ENCODE measurements at places on chromosomes 7 and 10.

DNA sequence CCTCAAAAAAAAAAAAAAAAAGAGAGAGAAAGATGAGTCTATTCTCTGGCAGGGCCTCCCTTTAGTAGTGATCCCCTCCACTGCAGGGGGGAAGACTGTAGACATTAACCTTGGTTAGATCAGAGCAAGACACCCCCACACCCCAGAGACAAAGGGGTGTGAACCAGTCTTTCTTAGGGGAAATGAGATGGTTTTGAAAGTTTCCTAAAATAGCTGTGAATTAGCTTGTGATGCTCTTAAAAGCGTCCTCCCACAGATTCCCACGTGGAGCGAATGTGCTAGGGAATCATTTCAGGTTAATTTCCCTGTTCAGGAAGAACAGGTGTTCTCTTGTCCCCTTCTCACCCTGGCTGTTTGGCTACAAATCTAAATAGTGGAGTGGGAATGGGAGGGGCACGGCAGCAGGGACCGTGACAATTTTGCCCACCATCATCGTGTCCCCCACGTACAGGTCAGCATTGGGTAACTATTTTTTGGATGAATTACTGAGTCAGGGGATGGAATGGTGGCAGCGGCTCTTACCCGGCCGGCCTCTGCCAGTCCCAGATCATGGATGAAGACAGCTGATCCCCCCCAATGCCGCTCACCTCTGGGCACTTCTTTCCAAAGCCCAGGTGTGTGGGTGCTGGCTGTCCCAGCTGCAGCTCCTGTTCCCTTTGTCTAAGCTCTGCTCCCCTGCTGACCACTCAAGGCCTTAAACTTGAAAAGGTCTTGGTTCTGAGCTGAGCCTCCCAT lies 152.9 kb downstream of the CCDC3 start:
- no peak for DNase-seq

DNA sequence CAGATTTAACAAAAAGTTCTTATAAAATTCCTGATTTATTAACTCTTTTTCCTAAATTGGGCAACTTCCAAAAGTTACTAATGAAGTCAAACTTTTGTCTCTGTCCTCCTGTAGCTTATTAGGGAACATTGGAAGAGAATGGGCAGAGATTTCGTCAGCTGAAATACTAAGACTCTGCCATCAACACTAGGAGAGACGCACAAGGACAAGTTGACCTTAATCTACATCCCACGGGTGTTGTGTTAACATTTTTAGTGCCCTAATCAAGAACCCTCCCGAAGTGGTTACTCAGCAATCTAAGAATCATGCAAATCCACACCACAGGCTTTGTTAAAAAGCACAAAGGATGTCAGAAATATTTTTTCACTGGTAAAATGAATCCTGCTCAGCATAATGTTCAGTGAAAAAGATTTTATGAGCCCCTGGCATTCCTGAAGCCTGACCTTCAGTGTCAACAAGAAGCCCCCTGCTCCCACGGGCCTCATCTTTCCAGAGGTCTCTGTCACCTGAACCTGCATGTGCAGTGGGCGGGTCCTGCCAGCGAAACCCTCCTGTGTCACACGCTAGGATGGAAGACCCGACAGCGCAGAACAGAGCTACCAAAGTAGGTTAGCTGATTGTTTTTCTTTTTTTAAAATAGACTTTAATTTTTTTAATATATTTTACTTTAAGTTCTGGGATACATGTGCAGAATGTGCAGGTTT lies 70.6 kb upstream of the AKR1E2 start:
- no peak for DNase-seq

- no peak for DNase-seq
Measured at GRCh38 chr7:133977409-133978274, 149.5 kb upstream of the LRGUK start.

DNA sequence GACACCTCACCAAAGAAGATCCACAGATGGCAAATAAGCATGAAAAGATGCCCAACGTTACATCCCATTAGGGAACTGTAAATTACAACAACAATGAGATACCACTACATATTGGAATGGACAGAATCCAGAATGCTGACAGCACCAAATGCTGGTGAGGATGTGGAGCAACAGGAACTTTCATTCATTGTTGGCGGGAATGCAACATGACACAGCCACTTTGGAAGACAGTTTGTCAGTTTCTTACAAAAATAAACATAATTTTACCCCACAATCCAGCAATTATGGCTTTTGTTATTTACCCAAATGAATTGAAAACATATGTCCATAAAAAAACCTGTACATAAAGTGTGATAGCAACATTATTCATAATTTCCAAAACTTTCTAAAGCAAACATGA lies 176.8 kb downstream of the C7orf25 start:
- DNase-seq = no peak

- no peak for DNase-seq
Measured at GRCh38 chr7:105199386-105199785, 185.4 kb downstream of the KMT2E start.

DNA sequence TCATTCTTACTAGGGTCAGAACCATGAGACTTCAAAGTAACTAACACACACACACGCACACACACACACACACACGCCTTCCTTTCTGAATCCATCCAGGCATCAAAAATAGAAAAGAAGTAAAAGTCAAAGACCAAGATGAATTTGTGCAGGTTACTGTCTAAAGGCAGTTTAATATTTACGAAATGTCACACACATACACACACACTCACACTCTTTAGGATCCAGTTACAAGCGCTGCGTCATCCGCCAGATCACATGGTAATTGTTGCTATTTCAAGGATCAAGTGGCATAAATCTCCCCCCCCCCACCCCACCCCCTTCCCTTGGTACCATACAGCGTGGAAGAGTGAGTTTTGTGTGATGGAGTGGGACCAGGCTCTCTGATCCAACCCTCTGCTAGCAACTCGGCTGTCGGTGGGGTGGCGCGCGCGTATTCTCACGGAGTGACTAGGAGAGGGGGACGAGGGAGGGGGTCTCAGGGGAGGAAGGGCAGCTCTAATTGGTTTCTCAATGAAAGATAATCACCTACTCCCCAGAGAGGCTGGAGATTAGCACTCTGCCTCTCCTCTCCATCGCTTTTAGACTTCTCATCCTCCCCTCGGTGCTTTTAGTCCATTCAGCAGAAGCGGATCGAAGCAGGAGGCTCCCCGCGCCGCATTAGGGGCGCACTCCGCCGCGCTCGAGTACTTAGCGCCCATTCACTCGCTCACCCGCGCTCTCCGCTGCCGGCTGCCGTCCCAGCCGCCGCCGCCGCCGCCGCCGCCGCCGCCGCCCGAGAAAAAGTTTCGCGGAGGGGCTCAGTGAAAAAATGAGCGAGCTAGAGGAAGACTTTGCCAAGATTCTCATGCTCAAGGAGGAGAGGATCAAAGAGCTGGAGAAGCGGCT lies 83.5 kb upstream of the PRKG1 start:
- peak; percentile 54 for DNase-seq

DNA sequence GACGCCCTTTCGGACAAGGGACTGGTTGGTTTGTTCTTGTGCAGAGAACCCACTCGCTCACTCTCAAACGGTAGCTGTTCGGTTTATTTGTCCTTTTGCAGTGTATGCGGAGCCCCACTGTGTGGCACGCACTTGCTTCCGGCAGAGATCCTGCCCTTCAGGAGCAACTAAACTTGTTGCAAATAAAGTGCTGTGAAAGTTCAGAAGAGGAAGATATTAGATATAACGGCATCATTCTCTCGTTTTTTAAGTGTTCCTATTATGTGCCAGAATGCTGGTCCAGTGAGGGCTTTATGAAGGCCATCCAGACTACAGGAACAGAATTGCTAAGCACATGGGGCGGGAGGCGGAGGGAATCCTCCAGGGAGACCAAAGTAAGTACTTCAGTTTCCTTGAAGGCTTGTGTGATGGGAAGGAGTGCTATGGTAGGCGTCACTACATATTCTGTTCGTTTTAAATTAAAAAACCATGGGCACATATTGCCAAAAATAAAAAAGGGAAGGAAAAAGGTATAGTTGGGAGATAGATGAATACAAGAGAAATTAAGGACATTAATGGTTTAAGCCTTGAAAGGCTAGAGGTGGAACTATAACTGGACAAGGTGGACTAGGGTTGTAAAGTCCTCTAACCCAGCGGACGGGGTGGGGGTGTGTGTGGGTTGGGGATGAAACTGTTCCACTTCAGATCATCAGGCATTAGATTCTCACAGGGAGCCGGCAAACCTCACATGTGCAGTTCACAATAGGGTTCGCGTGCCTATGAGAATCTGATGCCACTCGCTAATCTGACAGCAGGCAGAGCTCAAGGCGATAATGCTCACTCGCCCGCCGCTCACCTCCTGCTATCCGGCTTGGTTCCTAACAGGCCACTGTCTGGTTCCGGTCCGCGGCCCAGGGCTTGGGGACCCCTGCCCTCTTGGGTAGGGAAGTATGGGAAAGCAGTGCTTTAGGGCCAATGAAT lies 704 bp upstream of the ERLIN1 start:
- DNase-seq = peak; percentile 24

- no peak for DNase-seq
Measured at GRCh38 chr7:157320608-157320980, 16.2 kb upstream of the DNAJB6 start.

- no peak for DNase-seq
Measured at GRCh38 chr10:124302951-124303505, 115.7 kb downstream of the OAT start.

DNA sequence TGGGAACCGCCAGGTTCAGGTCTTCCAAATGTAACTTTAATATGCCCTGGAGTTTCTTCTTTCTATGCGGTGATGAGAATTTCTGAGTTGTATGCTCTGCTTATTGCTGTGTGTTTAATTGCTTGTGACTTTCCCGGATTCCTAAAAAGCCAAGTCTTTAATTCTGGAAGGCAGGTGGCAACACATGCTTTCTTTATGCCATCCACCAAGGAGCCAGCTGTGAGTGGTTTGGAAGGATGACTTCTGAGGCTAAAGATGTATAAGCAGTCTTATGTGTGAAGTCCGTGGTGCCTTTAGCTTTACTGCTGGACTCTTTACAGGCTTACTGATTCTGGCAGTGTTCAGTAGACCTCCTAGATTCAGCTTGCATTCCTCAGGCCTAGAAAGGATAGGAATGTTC lies 3.1 kb downstream of the SDK1 start:
- DNase-seq = no peak

DNA sequence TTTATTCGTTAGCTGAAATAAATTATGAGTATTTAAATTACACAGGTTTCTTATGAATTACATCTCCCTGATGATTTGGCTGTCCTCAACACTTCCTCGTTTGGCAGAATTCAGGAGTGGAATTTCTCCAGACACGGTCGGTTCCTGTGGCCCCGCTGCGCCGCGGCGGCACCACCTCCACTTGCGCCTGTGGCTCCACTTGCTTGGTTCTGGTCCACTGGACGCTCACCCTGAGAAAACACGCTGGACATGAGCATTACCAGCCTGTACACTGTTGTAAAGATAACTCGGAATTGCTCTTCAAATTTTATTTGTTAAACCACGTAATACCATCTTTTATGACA lies 85.3 kb downstream of the ZNF33B start:
- DNase-seq = no peak

- DNase-seq = no peak
Measured at GRCh38 chr10:34186745-34187144, 628.4 kb downstream of the PARD3 start.

DNA sequence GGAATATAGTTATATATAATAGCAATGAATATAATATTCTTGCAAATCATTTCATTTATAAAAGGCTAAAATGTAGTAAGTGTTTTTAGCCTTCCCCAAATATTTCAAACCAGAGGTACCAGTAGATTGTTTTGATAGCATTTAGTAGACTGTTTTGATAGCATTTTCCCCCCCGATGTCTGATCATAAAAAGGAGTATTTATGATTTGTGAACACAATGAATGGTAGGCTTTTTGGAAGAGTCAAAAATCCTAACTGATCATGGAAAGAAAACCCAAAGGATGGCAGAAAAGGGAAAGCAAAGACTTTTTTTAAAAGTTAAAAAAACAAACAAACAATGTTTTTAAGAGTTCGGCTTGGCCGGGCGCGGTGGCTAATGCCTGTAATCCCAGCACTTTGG lies 152.5 kb downstream of the PIP4K2A start:
- DNase-seq = no peak

DNA sequence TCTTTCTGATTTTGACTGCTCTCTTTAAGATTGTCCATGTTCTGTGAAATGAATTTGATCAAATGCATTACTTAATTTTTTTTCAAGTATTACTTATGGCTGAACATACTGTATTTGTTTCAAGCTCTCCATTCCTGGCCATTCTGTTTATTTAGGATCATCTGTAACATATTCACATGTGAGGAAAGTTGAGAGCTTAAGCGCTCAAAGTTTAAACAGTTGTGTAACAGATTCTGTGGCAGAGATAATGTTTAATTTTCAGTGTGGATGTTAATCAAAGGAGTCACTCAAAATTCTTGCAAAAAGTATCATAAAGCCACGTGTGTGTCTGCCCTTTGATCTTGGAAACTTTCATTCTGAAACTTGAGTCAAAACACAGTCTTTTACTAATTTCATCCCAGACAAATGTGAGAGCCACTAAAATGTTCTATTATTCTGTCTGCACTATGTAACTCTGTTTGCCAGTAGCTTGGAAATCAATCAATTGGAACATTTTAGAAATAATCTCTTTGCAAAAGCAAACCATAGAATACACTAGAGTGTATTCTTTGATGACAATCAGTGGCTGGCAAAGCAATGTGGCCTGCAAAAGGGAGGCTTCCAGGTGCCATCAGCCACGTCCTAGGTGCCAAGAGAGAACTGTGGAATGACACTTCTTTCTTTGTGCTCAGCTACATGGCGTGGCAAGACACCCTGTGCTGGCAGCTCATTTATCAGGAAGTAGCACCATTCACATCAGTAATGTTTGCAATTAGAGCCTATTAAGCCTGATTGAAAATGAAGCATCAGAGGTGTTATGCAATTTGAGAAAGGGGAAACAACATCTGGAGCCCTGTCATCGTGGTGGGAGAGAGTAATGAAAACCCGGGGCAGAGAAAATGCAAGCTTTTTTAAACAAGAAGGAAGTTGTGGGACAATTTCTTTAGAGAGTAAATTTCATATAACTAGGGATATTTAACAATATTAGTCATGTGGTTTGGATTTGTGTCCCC lies 40.9 kb downstream of the ARL5B start:
- no peak for DNase-seq

GRCh38 chr10:370449-370825 lies 235.2 kb downstream of the ZMYND11 start:
- no peak for DNase-seq

DNA sequence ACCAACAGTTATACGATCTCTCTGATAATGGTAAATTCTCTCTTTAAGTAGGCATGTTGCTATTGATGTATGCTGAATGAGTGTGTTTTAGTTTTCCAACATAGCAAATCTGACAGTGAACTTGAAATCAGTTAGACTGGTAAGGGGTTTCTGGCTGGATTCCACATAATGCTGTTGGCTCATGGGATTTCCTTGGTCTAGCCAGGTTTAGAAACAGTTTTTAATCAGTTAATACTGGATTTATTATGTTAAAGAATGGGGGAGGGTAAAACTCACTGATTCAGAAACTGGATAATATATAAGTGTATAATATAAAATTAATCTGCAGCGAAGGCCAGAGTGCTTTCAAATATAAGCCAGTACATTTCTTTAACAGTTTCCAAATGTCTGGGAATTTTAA lies 55.6 kb downstream of the PCDH15 start:
- DNase-seq = no peak

Data from NCI-H1436 (cell line).